ENCODE measurements at places on chromosomes 4 and X. TPM values are rescaled to one million over a fixed set of nuclear protein-coding genes. Genes with fewer than 3 reads are reported as not detected.

DNA sequence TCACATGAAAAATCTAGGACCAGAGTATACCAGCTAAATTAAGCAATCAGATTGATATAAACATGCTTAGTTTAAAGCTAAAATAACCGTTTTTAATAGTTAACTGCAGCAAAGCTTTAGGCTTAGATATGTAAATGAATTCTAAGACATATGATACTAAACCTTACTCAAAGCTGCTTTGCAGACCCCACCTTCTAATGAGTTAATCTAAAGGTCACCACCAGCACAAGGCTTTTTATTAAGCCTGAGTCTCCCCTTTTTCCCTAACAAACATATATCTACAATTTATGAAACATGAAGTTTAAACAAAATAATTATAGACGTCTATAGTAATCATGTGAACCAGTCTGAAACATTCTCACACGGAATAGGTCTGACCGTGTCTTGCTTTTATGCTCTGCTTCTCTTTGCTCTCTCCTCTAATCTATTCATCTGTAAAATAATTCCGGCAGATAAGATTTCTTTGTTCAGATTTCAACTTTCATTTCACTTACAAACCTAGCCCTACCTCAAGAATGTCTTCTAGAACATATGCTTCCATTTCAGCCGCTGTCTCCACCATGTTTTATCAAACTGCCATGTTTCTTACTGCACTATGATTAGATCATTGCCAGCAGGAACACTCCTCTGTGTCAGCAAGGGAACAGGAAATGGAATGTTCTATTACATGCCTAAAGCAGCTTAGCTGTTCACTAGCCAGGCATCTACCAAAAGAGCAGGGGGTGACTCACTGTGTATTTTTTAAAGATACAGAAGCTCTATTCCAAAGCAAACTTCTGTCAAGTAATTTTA lies 35.9 kb downstream of the ANKRD17 start:
- peak; percentile 53 for DNase-seq

The GYPB gene
- polyA plus RNA-seq: 1.7 TPM

- DNase-seq: no peak
These were observed 55.8 kb downstream of the XAGE2 start for GRCh38 chrX:52424656-52425055.

DNA sequence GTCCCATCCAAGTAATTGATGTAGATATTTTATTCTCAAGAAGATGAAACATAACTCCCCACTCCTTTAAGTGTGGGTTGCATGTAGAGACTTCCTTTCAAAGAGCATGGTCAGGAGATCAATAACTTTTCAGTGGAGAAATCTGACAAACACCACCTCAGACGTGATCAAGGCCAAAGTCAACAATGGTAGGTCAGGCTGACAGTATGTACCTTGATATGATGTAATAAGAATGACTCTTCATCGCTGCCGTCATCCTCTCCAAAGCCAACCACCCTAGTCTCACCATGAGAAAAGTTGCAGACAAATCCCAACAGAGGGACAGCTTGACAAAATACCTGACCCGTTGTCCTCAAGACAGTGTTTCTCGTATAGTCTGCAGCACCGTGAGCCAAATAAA lies 67.3 kb upstream of the DHRSX start:
- DNase-seq: no peak

The RNF150 gene
- 26.6 TPM for polyA plus RNA-seq

The PDCL2 gene
- polyA plus RNA-seq: not detected

GRCh38 chrX:5305452-5305851 lies 923.2 kb downstream of the NLGN4X start:
- DNase-seq: no peak

The WNK3 gene
- 4.3 TPM for polyA plus RNA-seq

DNA sequence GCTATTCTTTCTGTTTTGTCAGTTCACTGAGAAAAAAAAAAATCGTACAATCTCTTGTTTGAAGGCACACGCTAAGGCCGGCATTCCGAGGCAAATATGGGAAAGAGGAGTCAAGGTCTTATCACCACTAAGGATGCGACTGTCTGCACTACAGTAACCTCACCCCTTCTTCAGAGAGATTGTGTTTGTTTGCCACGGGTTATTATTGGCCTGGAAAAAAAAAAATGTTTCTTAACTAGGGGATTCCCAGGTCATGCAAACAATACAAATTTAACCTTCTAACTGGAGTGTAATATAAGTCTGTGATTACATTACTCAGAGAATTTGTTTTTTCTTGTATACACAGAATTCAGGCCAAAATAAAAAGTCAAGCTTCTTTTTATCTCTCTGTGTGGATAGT lies 168.3 kb downstream of the TMA16 start:
- DNase-seq: no peak

DNA sequence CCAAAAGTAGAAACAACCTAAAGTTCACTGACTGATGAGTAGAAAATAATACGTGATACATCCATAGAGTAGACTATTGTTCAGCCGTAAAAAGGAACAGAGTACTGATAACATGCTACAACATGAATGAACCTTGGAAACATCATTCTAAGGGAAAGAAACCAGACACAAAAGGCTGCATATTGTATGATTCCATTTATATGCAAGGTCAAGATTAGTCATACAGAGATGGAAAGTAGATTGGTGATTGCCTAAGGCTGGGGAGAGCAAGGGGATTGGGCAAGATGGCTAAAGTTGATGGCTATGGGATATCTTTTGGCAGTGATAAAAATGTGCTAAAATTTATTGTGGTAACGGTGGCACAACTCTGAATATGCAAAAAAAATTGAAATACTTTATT lies 209.1 kb downstream of the RELL1 start:
- no peak for DNase-seq

DNA sequence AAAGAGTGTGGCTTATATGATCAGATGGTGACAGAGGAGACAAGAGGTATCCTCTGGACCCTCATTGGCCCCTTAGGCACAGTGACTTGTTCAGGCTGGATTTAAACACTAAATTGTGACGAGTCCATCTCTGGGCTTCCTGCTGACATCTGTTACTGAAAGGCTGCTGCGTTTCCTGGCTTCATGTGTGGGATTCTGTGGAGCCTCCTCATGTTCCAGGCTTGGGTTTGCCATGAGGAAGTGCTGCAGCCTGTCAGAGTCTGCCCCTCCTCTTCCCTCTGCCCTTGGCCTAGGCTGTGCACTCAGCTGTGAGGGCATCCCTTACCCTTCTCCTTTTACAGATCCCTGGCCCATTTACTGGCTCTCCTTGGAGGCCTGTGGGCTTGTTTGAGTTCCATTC lies 159.1 kb upstream of the TTC29 start:
- no peak for DNase-seq

DNA sequence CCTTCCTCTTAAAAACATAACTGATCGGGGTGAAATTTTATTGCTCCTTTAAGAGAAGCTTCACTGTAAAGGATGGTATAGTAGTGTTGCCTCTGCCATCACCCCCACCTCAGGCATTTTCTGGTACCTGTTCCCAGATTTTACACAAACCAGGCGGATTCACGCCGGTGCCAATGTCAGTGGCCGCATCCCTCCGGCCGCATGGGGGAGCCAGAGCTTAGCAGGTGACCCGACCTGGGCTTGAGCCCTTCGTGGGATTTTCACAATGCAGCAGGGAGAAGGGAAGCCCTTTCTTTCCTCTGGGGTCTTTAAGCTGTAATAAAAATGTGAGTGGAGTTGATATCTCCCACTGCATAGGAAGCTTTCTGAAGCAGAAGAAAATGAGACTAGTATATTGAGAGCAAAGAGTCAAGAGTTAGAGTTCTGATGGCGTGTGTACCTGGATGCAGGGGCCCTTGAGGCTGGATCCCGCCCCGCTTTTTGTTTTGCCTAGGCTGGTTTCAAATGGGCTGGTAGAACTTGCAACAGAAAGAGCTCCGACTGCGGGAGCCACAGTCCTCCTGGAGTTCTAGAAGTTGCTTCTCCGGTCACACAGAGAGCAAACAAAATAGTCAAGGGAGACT lies 59.4 kb downstream of the POLR2B start:
- no peak for DNase-seq

DNA sequence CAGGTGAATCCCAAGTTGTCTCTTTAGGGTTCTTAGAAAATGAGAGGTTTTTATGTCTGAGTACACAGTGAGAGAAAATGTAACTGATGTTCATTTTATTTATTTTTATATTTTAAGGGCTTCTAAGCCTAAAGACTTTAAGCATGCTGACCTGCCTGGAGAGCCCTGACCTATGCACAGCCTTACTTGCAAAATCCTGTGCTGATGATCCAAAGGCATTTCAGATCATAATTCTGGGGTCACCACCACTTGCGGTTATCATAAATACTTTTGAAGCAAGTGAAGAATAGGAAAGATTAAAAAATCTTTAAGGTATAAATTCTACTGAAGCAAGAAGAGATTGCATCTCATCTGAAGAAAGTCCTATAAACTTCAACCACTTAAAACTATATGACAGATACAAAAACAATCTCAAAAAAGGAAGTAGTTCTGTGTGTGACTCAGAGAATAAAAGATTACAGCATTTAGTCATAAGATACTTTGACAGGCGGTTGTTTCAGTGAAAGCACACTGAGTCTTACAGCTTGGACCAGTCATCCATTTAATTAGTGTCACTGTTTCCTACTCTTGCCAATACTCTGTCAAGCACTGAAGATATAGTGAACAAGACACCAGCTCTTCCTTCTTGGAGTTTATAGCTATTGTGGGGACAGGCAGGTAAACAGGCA lies 245.2 kb upstream of the DIPK2B start:
- no peak for DNase-seq

The WDR17 gene
- 6.2 TPM for polyA plus RNA-seq

DNA sequence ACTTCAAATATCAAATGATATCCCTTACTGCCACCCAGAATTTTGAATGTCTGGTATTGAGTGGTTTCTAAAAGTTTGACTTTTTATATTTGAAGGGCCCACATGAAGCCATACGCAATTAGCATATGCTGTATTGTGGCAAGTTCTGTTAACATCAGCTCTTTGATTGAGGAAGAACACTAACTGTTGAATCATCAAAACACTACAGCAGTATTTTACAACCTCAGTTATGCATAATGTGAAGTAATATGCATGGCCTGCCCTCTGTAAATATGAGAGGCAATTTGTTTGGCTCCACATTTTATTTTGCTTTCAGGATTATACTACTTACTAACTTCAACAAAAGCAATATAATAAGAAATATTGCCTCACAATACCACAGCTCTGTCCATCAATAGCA lies 62.2 kb upstream of the DMD start:
- DNase-seq: no peak

- no peak for DNase-seq
These were observed 55.3 kb upstream of the SFRP2 start for GRCh38 chr4:153844144-153844543.

GRCh38 chr4:147418226-147418625 lies 62.7 kb upstream of the EDNRA start:
- no peak for DNase-seq

The RAB9B gene
- 3.2 TPM for polyA plus RNA-seq

- DNase-seq: no peak
These were observed 183.4 kb downstream of the PPP3CA start for GRCh38 chr4:101163936-101164335.

The SOX3 gene
- not detected for polyA plus RNA-seq

- DNase-seq: no peak
These were observed 37.9 kb upstream of the NAP1L5 start for GRCh38 chr4:88735564-88735963.

The CPLX1 gene
- 1.4 TPM for polyA plus RNA-seq

DNA sequence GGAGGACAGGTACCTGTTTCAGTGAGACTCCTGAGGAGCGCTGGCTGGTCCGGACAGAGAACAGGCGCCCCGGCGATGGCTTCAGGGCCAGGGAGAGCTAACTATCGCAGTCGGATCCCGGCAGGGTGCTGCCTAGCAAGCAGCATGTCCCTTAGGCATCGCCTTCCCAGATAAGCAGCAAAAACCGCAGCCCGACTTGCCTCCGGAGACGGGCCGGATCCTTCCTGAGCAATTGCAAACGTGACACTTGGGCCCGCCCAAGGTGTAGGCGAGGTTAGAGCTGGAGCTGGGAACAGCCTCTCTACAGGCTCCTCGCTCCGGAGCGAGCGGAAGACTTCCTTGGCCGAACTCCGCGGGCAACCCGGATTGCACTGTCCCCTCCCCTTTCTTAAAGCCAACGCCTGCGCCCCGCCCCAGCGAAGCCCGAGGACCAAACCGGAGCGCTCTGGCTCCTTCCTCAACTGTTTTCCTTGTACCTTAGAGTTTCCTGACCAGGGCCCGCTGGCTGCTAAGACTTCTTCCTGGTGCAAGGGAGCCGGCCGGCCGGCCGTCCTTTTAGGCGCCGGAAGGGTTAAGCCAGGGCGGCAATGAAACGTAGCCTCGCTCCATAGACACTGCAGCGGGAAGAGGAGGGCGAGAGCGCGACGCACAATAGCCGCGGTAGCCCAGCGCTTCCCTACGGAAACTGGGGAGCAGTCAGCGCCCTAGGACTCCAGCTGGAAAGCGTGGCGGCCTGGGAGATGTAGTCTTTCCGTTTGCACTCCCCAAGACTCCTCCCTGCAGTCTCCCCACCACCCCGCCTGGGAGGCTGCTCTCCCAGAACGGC lies at the start of gene OPHN1:
TSS of gene OPHN1 (minus strand) at position 341 of the 826 bp plus-strand sequence. CDS start 475 bp downstream, outside the sequence.
- peak; percentile 47 for DNase-seq

DNA sequence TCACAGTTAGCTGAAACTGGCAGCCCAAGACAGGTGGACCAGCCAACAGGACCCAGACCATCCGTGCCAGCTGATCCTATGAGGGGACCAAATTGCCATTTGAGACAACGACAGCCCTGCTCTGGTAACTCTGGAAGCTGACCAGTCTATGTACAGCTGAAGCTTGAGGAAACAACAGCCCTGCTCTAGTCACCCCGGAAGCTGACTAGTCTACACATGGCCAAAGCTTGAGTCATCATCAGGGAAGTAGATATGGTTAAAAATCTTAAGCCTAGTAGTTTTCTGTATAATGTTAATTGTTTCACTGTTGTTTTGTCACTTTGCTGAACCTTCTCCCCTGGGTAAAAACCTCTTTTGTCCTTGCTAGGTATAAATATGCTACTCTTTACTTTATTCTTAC lies 905.4 kb upstream of the NDST4 start:
- DNase-seq: no peak

DNA sequence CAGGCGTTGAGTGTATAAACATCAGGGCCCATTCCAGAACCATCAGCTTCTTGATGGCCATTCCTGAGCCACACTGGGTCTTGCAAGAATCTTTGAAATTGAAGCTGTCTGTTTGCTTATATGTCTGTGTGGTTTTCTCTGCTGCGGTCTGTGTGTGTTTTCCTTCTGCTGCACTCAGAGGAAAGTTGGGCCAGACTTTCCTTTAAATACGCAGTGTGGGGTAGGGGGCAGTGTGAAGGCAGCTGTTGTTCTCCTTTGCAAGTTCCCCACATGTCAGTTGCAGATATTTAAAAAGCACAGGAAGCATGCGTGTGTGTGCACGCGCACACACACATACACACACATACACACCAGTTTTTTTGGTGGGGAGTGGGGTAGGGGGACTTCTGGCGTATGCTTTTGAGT lies 32.1 kb downstream of the CCKAR start:
- DNase-seq: no peak

- no peak for DNase-seq
These were observed 114.5 kb downstream of the SLC10A7 start for GRCh38 chr4:146407257-146407656.

GRCh38 chr4:153499005-153499404 lies 32.8 kb downstream of the TMEM131L start:
- no peak for DNase-seq
